ENCODE measurements at places on chromosomes 1 and 21. TPM values are rescaled to one million over a fixed set of nuclear protein-coding genes. Genes with fewer than 3 reads are reported as not detected.

GRCh38 chr1:163406772-163407171, 85.0 kb downstream of the NUF2 start:
- DNase-seq = no peak

DNA sequence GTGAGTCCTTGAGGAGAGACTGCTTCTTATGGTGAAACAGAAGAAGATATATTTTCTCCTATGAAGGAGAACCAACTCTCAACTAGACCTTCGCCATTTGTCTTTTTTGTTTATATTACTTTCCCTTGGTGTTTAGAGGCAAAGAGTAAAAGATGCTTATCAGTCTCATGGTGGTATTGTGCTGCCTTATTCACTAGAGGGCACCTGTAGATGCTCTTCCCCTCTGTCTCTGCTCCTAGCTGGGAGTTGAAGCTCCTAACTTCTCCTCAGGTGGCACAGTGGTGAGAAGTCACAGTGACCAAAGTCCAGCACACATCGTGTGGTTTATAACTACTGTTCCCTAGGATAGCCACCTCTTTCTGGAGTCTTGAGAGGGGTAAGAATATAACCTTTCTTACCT, 1359.6 kb downstream of the PLA2G4A start:
- no peak for DNase-seq

GRCh38 chr1:185066181-185066580, 20.8 kb downstream of the RNF2 start:
- no peak for DNase-seq

DNA sequence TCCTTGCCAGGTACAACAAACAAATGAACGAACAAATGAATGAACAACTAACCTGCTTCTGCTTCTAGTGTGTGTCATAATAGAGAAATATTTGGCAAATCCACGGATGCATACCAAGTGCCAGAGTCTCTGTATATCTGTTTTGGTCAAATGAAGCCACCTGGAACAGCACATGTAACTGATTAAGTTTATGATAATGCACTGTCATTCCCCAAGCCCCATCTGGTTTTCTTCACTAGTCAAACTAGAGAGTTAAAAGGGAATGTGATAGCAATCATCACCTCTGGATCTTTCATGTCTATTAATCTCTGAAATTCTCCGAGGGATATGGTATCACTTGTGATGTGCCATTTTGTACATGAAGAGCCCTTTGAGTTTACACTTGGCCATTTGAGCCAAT, 21.0 kb upstream of the SCAF4 start:
- no peak for DNase-seq

- DNase-seq = no peak
Observed at GRCh38 chr1:228048659-228049298, 33.7 kb upstream of the ARF1 start.

Gene DMBX1
- total RNA-seq = not detected

DNA sequence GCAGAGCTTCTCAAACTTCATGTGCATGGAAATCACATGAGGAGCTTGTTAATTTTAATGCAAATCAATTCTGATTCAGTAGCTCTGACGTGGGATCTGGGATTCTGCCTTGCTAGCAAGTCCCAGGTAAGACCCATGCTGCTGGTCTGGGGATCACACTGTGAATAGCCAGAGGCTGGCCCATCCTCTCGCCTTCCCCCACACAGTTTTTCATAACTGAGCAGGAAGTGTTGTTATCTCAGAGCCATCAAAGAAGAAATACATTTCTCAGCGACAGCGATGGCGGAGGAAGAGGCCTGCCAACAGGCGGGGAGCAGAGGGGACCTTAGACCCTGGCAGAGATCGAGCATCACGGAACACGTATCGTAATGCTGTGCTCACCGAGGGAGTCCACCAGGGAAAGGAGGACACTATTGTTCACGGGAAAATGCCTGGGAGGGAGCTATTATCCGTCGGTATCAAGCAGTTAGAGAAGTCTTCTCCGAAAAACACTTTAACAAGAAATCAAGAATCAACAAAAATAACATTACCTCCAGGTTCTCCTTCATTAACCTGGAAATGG, 268.9 kb upstream of the TMEM51 start:
- no peak for DNase-seq

Gene TNFSF18
- 0.11 TPM for total RNA-seq

Gene OR2L2
- not detected for total RNA-seq

GRCh38 chr1:69728206-69728605, 160.5 kb downstream of the LRRC7 start:
- no peak for DNase-seq

GRCh38 chr1:205243350-205244191, 15.8 kb downstream of the TMCC2 start:
- DNase-seq = no peak

DNA sequence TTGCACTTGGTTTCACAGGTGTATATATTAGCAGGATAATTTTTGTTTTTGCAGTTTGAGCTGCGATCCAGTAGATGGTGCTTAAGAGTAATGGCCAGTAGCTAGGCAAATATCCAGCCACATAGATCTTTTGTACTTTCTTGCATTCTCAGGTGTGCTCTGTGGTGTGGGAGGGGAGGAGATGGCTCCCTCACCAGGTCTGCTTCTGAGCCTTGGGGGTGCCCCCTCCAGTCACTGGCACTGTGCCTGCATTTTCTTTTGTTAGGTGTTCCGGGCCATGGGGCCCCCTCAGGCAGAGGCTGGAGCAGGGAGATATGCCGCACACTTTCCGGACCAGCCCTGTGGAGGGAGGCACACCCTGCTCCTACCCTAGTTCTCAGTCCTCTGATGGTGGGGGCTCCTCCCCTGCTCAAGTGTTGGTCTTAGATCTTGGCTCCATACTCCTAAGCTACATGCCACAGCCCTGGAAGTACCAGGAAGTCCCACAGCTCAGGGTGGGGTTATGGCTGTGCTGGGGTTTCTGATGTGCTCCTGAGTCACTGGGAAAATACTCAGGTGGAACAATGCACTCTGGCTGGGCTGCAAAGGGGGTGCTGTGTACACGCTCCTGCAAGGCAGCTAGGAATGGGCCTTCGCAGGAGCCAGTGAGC, 197.6 kb upstream of the DMRTA2 start:
- peak; percentile 33 for DNase-seq

Gene SELENBP1
- total RNA-seq = 73.5 TPM

GRCh38 chr1:4797429-4797828, 143.0 kb downstream of the AJAP1 start:
- no peak for DNase-seq

GRCh38 chr1:7172804-7173203, 387.6 kb downstream of the CAMTA1 start:
- DNase-seq = no peak

Gene CELA3B
- total RNA-seq = not detected

GRCh38 chr1:54280651-54281050, 80.7 kb downstream of the MRPL37 start:
- no peak for DNase-seq

Gene RIPPLY3
- total RNA-seq = not detected

- peak; percentile 33 for DNase-seq
Observed at GRCh38 chr1:229753764-229754551, 127.9 kb downstream of the URB2 start.

DNA sequence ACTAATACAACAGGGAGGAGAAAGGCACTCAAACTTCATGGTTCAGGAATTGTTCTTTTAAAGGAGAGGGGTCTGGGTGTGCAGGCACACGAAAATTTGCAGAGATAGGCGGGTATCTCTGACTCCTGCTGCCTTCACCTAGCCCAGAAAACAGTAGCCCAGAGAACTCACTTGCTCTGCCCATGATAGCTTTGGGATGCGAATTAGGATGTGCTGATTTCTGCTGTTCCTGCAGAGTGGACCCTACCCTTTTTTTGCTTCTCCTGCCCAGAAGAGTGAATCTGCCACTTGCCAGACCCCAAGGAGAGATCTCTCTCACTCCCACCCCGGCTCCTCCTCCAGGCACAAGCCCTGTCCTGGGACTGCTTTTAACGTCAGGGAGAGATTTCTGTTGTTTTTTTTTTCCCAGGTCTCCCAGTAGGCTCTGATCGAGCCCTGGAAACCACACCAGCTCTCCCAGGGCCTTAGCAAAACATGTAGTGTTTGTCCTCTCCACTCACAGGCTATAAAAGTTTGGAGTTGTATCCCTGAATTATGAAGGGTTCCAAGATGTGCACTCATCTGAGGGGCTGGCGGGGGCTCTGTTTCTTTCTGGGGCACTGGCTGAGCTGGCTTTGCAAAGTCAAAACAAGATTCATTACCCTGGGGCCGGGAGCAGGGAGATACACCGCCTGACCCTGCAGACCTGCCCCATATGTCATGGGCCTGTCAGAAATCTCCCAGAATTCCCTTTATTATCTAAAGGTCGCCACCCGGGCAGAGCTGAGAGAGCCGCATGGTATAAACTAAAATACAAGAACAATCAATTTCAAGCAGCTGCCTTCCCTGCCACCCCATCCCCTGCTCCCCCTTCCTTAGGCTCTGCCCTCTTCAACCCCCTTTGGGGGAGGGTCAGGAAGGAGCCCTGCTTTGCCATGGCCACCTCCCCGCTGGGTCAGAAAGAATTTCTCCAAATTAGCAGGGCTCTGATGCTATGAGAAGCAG, 17.9 kb downstream of the PLXNA2 start:
- DNase-seq = no peak

DNA sequence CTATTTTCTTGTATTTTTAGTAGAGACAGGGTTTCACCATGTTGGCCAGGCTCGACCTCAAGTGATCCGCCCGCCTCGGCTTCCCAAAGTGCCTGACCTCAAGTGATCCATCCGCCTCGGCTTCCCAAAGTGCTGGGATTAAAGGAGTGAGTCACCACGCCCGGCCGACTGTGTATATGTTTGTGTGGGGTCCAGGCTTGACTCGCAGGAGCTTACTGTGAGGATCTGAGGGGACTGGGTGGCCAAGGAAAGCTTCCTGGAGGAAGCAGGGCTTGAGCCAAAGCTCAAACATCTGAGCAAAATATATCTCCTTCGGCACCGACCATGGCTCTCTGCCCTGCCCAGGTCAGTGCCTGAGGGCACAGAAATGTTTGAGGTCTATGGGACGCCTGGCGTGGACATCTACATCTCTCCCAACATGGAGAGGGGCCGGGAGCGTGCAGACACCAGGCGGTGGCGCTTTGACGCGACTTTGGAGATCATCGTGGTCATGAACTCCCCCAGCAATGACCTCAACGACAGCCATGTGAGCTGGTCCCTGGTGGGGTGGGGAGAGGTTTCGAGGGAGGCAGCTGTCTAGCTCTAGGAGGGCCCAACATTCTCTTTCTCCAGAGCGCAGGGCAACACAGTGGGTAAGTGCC, 10.5 kb downstream of the PADI3 start:
- DNase-seq = no peak

Gene OTUD3
- 3.5 TPM for total RNA-seq

- DNase-seq = peak; percentile 51
Observed at GRCh38 chr1:198937231-198938031, 298.6 kb downstream of the PTPRC start.
